ENCODE measurements at places on chromosomes 1 and 21. TPM values are rescaled to one million over a fixed set of nuclear protein-coding genes. Genes with fewer than 3 reads are reported as not detected.

Gene TMPRSS15
- not detected for total RNA-seq

Gene MAP1LC3C
- total RNA-seq: not detected

Gene NFASC
- total RNA-seq: 70.9 TPM

Gene C1QC
- 109 TPM for total RNA-seq

DNA sequence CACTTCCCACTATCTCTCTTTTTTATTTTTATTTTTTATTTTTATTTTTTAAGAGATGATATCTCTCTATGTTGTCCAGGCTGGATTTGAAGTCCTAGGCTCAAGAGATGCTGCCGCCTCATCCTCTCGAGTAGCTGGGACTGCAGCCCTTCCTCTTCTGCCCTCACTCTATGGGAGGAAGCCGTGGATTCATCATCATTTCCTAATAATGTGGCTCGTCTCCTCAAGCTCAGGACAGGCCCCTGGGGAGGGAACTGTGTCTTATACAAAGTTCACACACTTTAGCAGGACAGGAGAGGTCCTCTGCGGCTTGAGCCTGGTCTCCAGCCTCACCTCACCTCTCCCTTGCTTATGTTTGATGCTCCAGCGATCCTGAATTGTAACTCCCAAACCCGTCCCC, 16.5 kb upstream of the IFFO2 start:
- DNase-seq: no peak

DNA sequence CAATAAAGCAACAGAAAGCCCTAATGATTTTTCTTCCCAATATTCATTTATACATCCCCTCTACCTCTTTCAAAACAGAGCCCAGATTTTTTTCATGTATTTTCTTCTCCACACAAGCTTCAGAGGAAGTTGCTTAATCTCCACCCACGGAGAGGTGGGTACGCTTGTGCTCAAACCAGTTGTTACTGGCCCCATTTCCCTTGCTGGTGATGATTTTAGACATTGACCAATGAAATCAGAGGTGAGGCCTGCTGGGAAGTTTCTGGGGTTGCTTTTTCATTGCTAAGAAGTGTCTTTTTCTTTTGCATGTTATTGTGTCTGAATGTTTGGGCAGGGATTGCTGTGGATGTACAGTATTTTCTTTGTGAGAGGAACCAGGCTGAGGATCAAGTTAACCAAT, 448.1 kb upstream of the B3GALT2 start:
- DNase-seq: no peak

GRCh38 chr1:82486468-82486867, 685.7 kb downstream of the ADGRL2 start:
- no peak for DNase-seq

DNA sequence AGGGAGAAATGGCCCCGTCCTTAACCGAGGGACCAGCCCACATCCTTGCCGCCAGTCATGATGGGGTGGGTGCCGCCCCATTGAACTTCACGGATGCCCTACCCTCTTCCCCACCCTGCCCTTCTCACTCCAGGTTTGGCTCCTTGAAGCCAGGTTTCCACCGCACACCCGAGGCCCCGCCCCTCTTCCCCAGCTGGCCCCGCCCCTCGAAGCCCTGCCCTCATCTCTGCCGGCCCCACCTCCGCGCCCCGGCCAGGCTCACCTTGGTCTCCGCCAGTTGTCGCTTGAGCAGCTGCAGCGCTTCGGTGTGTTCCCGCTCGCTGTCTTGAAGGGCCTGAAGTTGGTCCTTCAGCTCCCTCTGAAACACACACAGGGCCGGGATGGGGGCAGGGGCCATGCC, 16.6 kb downstream of the TRIM62 start:
- no peak for DNase-seq

DNA sequence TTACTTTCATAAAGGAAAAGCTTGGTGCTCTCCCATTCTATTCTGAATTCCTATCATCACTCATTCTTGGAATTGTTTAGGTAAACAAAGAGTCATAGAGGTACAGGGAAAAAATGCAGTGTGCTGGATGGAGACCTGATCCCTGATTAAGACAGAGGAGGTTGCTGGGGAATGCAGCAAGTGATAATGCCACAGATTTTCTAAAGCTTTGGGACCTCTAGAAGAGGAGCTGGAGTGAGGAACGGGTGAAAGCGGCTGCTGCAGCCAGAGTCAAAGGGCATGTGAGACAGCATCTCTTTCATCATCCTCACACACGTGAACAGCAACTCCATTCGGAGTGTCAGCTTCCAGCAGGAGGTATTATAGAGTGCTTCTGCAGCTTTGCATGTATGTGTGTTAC, 54.9 kb upstream of the DIPK1A start:
- no peak for DNase-seq

GRCh38 chr1:152347116-152347728, 12.6 kb downstream of the FLG2 start:
- DNase-seq: no peak

DNA sequence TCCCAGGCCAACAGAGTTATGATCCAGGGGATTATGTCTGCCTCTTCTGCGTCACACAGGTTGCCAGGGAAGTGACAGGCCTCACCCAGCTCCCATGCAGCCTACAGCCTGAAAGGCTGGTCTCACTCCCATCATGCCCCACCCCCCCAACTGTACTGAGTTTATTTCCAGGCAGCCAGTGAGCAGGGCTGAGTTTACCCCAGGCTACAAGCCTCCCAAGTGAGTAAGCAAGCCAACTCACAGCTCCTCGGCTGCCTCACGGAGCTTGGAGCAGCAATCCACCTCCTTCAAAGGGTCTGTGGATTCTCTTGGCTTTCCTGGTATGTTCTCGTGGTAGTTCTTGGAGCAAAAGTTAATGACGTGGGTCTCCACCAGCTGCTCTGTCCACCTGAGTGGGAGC, 1147.6 kb upstream of the ADGRL4 start:
- DNase-seq: no peak

DNA sequence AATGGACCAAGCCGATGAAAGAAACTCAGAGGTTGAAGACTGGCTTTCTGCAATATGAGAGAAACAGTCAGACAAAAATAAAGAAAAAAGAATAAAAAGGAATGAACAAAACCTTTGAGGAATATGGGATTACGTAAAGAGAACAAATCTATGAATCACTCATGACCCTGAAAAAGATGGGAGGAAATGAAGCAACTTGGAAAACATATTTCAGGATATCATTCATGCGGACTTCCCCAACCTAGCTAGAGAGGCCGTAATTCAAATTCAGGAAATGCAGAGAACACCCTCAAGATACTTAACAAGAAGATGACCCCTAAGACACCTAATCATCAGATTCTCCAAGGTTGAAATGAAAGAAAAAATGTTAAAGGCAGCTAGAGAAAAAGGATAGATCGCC, 705.3 kb upstream of the CHRM3 start:
- DNase-seq: no peak

Measured in right cardiac atrium (tissue), 5 donors.